ENCODE measurements at places on chromosomes 3 and 15.

GRCh38 chr3:79461129-79461792, 306.5 kb downstream of the ROBO1 start:
- no peak for DNase-seq

GRCh38 chr3:179991104-179991503, 45.6 kb downstream of the PEX5L start:
- DNase-seq = no peak

- DNase-seq = no peak
Observed at GRCh38 chr3:69092030-69092516, 7.3 kb downstream of the ARL6IP5 start.

- no peak for DNase-seq
Observed at GRCh38 chr3:100966807-100967206, 26.4 kb downstream of the ABI3BP start.

GRCh38 chr15:98907927-98908471, 99.6 kb downstream of the PGPEP1L start:
- DNase-seq = no peak

DNA sequence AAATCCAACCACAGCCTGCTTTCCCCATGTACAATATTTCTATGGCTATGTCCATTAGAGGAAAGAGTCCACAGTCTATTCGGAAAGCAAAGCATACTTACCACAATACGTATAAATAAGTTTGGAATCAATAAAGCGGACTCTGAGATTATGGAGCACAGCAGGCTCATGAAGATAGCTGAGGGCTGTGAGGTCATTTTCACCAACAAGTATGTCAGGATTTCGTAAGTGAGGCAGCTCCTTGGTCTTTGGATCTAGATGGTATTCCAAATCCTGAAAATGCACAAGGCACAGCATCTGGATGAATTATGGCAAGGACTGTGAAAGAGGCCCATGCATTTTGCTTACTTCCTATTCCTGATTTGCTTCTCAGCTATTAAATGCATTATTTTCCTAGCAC, 100.4 kb downstream of the MYO5A start:
- DNase-seq = no peak

- DNase-seq = no peak
Observed at GRCh38 chr15:60583946-60584345, 105.0 kb upstream of the ICE2 start.

DNA sequence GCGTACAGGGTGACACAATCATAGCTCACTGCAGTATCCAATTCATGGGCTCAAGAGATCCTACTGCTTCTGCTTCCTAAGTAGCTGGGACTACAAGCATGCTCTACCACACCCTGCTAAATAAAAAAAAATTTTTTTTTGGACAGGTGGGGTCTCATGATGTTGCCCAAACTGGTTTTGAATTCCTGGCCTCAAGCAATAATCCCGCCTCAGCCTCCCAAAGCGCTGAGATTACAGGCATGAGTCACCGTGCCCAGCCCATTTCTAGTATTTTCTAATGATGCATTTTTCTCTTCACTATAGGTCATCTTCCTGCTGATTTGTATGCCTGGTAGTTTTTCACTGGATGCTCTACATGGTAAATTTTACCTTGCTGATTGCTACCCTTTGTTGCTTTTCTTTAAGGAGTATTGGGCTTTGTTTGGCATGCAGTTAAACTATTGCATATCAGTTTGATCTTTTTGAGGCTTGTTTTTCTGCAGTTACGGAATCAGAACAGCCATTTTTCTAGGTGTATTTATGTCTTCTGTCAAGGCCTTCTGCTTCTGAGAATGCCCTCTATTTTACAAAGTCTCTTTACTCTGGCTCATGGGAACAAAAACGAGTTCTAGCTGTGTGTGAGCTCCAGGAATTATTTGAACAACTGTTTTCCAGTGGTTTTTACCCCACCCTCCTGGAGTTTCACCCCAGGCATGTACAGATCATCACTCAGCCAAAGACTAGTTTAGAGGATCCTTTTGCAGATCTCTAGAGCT, 14.2 kb upstream of the NPTN start:
- DNase-seq = no peak

GRCh38 chr3:148615382-148615781, 82.3 kb upstream of the AGTR1 start:
- no peak for DNase-seq

- no peak for DNase-seq
Observed at GRCh38 chr3:42140665-42141203, 49.6 kb downstream of the TRAK1 start.

DNA sequence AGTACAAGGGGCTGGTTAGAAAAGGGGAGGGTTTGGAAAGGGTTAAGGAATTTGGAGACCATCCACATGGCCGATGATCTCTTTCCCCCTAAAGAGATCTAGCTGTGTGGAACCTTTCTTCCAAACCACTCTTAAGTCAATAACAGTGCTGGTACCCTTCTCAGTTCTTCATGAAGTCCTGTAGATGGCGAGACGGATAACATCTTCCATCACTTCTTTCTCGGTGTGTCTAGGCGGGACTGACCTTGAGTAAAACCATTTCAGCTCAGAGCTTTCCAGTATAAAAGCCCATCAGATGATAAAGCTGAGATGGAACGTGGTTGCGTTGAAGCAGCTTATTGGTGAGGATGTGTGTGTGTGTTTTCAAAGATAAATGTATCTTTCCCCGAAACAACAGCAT, 151.5 kb upstream of the BHLHE40 start:
- no peak for DNase-seq

DNA sequence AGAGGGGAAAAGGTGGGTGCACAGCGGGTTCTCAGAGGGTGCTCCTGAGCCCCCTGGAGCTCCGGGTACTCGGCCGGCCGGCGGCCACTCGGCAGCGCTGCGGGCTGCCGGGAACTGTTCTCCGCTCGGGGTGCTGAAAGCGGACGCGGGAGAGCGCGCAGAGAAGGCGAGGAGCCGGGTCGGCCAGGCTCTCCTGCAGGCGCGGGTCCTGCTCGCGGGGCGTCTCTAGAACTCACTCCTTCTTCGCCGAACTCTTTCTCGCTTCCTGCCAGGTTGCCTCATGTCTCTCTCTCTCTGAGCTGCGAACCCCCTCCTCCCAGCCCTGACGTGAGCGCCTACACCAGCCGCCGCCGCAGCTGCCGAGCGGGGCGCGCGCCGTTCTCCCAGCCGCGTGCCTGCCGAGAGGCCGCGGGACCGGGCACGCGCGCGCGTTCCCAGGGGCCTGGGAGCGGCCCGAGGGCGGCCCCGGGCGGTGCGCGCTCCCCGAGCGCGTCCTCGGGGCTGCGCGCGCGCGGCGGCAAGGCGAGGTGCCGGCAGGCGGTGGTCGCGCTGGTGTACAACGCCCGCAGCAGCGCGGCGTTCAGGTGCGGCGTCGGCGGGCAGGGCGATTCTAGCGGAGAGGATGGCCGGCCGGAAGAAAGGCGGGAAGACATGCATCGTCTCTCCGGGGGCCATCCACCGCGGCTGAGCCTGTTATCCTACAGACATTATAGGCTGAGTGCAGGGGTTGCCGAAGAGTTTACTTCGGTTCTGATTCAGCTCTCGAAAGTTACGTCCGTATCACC, at the start of gene PEX5L:
Gene PEX5L, minus strand, starts transcription at position 267 of the 785 bp plus-strand sequence. CDS start 338 bp downstream, outside the sequence.
- DNase-seq = no peak

DNA sequence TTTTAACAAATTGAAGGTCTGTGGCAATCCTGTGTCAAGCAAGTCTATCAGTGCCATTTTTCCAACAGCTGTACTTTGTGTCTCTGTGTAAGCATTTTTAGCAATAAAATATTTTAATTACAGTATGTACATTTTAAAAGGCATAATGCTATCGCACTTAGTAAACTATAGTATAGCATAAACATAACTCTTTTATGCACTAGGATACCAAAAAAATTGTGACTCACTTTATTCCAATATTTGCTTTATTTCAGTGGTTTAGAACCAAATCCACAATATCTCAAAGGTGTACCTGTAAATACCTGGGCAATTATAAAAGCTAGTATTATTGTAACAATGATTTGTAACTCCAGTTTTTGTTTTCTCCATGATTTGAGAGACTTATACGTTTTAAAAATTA, 46.5 kb downstream of the FRMD5 start:
- no peak for DNase-seq

DNA sequence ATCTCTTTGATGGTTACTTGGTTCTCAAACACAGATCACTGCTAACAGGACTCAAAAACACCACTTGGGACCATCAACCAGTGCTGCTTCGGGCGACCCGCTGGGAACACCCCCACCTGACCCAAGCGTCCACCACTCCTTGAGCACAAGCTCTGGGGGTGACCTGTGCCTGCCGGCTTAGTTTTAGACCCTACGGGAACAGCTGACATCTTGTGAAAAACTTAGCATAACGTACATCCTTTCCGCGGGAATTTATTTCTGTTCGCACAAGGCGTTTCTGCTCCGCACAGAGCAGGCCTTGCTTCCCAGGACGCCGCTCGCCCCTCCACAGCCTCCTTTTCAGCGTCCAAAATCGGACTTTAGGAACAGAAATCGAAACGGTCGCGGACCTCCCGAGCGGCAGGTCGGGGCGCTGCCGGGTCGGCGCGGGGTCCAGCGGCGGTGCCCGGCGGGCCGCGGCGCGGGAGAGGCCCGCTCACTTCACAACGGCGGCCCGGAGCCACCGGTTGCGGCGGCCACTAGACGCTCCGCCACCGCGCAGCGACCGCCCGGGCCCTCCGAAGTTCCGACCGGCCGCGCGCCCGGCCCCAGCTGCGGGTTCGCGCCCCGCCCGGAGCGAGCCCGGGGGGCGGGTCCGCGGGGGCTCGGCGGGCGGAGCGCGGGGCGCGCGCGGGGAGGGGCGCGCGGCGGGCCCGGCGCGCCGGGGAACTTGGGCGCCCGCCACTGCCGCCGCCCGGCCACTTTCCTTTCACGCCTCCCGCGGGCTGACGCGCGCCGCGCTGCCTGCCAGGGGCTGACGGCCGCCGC, 959 bp downstream of the SFMBT1 start:
- DNase-seq = peak; percentile 53

- peak; percentile 10 for DNase-seq
Observed at GRCh38 chr3:71581457-71582035, 2.0 kb downstream of the FOXP1 start.

GRCh38 chr15:40696228-40696627, 1.3 kb downstream of the RAD51 start:
- DNase-seq = no peak

DNA sequence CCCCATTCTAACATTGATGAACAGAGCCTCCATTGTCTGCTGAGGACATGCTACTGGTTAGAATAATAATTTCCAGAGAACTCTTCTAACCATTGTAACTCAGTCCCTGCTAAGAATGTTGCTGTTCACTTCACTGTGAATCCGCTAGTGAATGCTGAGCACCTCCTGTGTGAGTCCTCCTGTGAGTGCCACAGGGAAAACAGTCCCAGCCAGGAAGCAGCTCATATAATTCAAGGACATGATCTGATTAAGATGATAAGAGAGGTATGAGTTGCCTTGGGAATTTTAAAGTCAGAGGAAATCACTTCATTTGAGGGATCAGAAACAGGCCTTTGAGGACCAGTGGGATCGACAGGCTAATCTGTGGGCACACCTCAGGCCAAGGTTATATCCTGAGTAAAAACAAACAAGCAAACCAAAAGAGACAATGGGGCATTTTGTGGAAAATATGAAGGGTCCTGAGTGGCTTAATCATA, 33.9 kb upstream of the GPR160 start:
- DNase-seq = no peak

DNA sequence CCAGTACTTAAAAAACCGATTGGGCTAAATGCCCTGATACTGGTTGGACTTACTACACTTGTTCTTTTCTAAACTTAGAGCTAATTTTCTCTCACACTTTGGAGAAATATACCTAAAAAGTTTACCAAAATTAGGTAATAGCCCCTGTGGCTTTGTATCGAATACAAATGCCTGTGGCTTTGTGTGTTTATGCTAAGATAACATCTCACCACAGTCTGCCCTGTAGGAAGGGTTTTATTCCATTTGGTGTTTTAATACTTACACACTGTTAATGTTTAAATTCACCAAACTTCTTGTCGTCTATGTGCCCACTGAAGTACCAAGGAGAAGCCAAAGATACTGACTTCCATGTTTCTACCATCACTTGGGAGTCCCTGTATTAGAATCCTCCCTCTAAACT, 66.4 kb downstream of the BCHE start:
- no peak for DNase-seq

GRCh38 chr3:31307131-31307785, 225.5 kb upstream of the STT3B start:
- no peak for DNase-seq

DNA sequence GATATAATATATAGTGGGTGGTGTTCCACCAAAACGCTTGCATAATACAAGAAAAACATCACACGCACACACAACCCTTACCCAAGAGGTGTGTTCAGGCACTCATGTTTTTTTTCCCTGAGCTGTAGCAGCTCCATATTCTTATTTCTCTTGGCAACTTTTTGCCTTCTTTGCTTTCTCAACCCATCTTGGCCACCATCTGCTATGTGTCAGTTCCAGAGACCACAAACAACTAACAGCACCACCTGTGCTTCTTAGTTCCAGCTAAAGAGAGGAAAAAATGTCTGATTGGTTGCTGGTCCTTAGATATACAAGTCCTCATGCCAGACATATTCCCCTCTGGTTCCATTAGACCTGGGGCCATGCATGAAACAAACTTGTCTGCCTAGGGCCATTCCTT, 11.9 kb downstream of the ACTC1 start:
- no peak for DNase-seq

- no peak for DNase-seq
Observed at GRCh38 chr15:39909007-39909406, 11.1 kb downstream of the GPR176 start.

DNA sequence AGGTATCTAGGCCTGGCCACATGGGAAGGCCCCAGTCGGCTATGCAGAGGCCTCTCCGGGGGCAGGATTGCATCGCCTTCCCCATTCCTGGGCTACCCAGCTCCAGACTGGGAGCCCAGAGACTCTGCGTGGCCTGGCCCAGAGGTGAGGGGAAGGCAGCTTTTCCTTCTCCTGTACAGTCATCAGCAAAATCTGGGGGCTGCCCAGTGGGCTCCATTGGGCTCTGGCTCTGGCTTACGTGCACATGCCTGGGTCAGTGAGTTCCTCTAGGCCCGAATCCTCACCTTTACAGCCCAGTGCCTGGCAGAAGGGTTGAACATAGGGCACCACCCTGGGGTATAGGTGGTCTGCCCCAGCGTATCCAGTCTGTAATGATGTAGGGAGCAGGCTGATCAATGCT, 3.9 kb upstream of the ANKRD63 start:
- no peak for DNase-seq

DNA sequence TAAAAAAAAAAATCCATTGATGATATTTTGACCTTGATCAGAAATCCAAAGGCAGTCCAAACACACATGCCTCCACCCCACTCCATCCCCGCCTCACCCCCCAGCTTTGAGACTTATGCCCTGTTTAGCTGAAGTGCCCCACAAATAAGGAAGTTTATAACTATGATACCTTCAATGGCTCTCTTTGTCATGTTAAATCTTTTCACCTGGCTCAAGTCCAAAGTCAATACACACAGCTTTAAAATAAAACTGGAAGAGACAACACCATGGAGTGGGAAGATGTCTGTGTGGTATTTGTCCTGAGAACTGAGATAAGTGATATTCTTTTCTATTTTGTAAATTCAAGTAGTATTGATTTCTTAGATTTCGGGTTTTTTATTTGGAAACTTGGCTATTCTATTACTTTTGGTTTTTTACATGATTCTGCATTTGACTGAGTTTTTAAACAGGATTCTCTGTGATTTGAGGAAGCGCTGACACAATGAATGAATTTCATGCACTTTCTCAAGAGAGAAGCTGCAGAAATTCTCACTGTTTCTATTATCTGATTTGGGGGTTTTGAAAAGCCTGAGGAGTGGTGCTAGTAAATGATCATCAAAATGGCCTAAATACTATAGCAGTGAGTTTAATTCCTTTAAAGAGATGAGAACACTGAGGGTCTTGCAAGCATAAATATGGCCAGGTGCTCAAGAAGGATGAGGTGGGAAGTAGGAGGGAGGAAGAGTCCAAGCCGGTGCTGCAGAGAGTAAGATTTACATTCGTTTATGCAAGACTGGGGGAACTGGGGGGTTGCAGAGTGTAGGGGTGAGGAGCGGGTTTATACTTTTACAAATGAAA, 5.2 kb downstream of the FOXB1 start:
- DNase-seq = no peak
